ENCODE measurements at places on chromosomes 1 and 21. TPM values are rescaled to one million over a fixed set of nuclear protein-coding genes. Genes with fewer than 3 reads are reported as not detected.

GRCh38 chr21:40841524-40842196 lies 5.3 kb downstream of the DSCAM start:
- peak; percentile 32 for DNase-seq

- no peak for DNase-seq
These were observed 186.7 kb downstream of the PDE4B start for GRCh38 chr1:65979136-65980044.

DNA sequence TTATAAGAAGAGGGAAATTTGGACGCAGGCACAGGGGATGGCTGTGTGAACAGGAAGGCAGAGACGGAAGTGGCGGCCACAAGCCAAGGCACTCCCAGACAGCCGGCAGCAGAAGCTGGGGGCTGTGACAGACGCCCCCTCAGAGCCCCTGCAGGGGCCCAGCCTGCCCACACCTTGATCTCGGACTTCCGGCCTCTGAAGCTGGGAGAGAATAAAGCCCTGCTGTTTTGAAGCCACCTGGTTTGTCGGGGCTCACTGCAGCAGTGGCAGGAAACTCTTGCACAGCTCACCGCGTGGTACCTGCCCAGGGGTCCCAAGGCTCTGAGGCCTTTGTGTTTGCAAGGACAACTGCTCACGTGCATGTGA lies 13.7 kb downstream of the MEGF6 start:
- DNase-seq = no peak

GRCh38 chr21:38819719-38820159 lies 14.0 kb downstream of the ETS2 start:
- DNase-seq = peak; percentile 64

CATSPER4 gene
- not detected for total RNA-seq

DNA sequence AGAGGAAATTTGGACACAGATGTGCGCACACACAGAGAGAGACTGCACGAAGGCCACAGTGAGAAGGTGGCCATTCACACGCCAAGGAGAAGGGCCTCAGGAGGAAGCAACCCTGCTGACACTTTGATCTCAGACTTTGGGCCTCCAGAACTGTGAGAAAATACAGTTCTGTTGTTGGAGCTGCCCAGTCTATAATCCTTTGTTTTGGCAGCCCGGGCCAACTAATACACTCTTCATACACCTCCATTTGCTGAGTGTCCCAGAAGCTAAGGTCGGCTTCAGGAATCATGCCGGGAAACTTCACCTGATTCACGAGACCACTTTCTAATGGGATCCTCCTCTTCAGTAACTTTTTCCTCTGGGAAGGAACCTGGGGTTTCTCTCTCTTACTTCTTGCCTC lies 23.2 kb downstream of the HUNK start:
- no peak for DNase-seq

CCDC30 gene
- total RNA-seq = 15.4 TPM

MYOM3 gene
- total RNA-seq = 0.59 TPM

KDM1A gene
- total RNA-seq = 41.6 TPM

- DNase-seq = no peak
These were observed 2.2 kb downstream of the RIPPLY3 start for GRCh38 chr21:37008724-37009123.

FMO5 gene
- total RNA-seq = 7.8 TPM

TESK2 gene
- 19.2 TPM for total RNA-seq

DNA sequence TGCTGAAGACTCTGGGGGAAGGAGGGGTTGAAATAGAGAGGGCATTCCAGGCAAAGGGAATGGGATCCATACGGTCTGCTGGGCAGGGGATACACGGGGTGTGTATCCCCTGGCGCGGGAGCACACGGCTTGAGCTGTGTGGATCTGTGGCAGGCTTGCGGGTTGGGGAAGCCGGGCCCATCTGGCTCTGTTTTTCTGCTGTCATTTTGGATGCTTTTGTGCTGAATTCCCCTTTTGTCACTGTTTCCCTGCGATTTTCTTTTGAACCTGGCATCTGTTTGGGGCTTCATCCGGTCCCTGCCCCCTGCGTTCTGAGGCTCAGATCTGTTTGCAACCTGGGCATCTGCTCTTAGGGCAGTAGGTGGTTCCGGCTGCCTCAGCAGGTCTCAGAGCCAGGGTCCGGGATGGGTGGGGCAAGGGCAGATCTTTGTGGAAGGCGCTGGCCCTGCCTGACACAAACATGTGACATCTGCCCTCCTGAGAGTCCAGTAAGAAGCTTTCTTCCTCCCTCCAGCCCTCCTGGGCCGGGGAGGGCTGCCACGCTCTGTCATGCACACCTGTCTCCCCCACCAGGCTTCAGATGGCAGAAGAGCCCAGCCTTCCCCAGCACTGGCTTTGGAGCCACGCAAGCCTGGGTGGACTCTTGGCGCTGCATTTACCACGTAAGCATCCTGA lies 84.0 kb downstream of the IGSF21 start:
- no peak for DNase-seq

GRCh38 chr1:172246521-172247390 lies 173.7 kb upstream of the C1orf105 start:
- DNase-seq = no peak

DNA sequence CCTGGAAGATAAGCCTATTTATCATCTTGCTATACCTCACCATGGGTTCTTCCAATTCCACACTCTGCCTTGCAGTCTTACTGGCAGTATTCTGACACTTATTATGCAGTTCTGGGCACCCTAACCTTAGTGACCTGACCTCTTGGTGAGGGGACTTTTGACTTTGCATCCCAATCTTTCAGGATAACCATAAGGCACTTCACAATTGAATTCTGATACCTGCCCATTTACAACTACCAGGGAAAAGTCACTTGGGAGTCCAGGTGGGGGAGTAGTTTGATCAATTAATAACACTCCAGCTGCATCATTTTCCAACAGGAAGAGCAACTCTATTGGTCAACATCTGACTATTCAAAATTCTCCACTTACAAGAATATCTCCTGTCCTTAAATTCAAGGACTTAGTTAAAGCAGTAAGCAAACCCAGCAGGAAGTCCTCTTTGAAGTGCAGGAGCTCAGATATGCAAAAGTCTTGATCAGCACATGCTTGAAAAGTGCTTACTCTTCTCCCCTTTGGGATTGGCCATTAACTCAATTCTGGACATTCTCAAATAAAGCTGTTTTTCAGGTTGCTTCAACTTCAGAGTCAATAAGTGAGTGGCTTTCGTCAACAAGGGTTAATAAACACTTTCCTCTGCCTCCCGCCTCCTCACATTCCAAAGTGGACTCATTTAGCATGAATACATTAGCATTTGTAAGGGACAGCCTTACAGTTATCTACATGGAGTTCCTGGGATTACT lies 177.4 kb upstream of the NRIP1 start:
- no peak for DNase-seq

GRCh38 chr1:21931171-21932093 lies 5.7 kb downstream of the HSPG2 start:
- DNase-seq = no peak

DNA sequence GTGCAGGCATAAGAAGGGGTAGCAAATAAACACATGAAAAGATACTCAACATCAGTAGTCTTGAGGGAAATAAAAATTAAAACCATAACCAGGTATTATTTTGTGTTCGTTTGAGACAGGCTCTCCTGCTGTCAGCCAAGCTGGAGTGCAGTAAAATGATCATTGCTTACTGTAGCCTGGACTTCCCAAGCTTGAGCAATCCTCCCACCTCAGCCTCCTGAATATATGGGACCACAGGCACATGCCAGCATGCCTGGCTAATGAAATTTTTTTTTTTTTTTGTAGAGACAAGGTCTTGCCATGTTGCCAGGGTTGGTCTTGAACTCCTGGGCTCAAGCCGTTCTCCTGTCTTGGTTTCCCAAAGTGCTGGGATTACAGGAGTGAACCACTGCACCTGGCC lies 108.0 kb downstream of the DNM3 start:
- no peak for DNase-seq

CELA3B gene
- not detected for total RNA-seq

DNA sequence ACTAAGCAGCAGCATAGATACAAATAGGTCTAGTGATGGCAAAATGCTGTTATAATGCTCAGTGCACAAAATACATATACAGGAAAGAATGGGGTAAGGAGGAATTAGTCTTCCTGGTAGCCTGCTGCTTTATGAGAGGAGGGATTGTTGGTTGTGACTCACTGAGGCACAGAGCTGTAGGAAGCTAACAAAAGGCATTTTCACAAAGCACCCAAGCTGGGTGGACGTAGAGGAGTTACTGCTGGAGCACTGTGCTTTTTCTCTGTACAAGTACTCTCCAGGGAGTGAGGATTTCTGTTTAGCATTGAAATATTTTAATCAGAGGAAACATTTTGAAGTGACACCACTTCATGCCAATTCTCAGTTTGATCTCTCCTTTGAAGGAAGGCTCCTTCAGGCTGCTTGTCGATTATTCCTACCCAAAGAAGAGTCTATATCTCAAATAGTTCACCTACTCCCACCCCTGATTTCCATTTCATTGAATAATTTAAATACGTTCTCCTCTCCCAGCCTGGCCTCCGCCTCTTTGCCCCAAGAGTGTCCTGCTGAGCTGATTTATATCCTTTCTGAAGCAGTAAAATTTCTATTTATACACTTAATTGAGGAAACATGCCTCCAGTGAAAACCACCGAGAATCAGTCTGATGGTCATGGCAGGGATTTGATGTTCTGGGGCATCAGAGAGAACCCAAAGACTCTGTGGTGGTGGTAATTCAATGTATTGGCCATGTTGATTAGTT lies 271.9 kb downstream of the HHAT start:
- no peak for DNase-seq

ASPM gene
- total RNA-seq = 3.2 TPM

NTMT2 gene
- not detected for total RNA-seq

DNA sequence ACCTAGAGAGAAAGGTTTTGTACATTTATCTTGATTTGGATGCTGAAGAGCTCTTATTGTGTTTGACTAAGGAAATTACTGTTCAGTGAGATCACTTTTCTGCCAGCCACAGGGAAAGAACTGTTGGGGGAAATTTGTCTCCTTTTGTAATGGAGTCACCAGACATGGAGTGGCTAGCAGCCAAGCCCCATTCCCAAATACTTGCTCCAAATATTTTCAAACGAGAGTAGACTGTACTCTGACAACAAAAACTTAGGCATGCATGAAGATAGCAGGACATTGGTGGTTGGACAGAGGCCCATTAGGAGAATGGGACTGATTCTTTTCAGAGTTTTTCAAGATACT lies 21.1 kb downstream of the IPO9 start:
- DNase-seq = no peak

- no peak for DNase-seq
These were observed 8.2 kb upstream of the INSL5 start for GRCh38 chr1:66809245-66809644.

Measured in breast epithelium (tissue), 4 donors.